Cerebellar nuclear complex (tissue), 1 donor: ENCODE measurements at places on chromosomes 4 and X.

DNA sequence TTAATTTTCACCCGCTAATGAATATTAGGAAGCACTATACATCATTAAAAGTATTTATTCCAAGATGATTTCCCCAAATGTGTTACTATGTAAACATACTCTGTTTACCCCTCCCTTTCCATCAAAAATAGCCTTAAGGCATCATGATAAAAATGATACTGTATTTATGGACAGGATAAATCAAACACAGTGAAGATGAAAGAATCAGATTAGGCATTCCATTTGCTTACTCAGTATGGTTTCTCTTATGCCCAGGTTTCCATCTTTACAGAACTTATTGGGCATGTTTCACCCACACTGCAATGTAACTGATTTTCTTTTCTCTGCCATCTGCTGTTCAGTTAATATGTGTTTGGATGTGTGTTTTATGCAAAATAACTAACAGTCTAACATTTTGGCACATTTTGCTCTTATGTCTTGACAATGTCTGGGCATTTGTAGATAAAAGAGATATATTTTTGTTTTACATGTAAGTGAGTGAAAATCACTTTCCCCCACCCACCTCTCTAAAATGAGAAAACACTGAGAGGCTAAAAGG, 445.2 kb downstream of the RPA4 start:
- no peak for DNase-seq

DNA sequence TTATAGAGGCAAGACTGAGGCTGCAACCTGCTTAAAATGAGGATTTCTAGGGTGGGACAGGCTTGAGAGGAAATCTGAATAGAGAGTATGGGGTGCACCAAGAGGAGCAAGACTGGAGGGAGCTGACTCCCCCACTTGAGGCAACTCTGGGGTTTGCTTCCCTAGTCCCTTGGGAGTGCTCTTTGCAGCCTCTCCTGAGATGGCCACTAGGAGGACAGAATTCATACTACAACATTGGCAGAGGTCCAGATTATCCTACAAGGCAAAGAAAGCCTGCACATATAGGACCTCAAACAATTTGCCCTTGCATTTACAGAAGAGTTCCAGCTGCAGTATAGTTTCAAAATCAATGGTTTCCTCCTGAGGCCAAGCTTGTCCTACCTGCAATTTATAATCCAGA, 830.9 kb downstream of the TECRL start:
- DNase-seq = no peak

- DNase-seq = no peak
Measured at GRCh38 chr4:145375416-145375815, 106.2 kb upstream of the SMAD1 start.

DNA sequence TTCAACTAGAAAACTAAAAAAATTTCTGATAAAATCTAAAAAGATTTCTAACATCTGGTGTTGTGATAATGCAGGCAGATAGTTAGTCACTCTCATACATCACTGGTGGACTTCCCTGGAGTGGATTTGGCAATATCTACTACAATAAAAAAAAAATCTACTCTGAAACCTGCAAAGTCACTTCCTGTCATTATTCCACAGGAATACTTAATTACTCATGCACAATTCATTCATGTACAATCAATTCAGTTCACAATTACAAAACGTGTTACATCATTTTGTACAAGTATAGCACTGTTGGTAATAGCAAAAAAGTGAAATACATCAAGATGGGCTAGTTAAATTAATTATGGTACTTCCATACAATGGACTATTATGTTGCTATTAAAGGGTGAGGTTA, 16.5 kb upstream of the RHOH start:
- DNase-seq = no peak

- DNase-seq = no peak
Measured at GRCh38 chrX:118254611-118255010, 91.3 kb upstream of the WDR44 start.

DNA sequence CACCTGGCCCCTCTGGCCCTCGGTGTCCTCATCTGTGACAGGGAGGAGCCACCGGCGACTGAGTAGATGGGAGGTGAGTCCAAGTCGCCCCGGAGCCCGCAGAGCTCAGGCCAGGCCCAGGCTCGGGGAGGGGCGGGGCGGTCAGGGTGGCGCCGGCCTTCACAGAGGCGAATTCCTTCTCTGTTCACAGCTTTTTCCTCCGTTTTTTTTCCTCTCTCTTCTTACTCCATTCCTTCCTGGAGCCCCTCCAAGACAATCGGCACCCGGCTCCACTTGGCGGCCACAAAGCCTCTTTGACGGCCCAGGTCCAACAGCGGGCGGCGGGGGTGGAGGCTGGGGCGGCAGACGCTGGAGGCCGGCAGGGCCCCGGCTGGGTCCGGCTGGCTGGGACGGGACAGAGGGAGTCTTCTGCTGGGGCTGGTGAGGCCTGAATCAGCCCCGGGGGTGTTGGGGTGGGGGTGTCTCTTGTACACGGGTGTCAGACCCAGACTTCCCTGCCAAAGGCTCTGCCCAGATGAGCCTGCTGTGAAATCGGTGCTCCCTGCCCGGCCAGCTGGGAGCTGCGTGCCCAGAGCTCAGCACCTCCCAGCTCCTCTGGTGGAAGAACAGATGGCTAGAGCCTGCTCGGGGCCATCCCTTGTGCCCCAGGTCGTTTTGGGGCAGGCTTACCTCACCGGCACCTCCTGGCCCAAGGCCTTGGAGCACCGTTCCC, 22.6 kb downstream of the FGFRL1 start:
- DNase-seq = no peak

- no peak for DNase-seq
Measured at GRCh38 chrX:133269168-133269567, 51.0 kb upstream of the TFDP3 start.

GRCh38 chrX:13022926-13023325, 21.5 kb downstream of the FAM9C start:
- DNase-seq = no peak

DNA sequence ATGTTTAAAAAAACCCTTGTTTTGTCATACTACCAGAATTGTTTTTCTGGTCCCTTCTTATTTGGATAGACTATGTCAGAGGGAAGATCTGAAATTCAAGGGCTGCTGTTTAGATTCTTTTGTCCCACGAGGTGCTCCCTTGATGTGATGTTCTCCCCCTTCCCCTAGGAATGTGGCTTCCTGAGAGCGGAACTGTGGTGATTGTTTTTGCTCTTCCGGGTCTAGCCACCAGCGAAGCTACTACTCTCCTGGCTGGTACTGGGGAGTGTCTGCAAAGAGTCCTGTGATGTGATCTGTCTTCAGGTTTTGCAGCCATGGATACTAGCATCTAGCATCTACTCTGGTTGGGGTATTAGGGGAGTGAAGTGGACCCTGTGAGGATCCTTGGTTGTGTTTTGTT, 271.1 kb downstream of the DCAF12L2 start:
- no peak for DNase-seq

- no peak for DNase-seq
Measured at GRCh38 chr4:182809417-182810102, 107.6 kb downstream of the DCTD start.

DNA sequence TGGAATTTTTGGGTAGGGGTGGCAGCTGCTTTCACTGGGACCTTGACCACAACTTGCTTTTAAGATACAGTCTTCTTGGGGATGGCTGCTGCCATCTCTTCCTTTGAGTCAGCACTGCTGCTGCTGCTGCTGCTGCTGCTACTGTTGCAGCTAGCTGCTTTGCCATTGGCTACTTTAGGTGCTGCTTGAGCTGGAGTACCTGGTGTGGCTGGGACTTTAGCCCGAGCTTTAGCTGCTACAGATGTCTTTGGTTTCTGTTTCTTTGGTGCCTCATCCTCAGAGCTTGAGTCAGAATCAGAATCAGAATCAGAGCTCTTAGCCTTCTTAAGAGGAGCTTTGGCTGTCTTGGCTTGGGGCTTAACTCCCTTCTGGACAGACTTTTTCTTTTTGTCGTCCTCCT, 52.2 kb downstream of the FAM9B start:
- DNase-seq = no peak

DNA sequence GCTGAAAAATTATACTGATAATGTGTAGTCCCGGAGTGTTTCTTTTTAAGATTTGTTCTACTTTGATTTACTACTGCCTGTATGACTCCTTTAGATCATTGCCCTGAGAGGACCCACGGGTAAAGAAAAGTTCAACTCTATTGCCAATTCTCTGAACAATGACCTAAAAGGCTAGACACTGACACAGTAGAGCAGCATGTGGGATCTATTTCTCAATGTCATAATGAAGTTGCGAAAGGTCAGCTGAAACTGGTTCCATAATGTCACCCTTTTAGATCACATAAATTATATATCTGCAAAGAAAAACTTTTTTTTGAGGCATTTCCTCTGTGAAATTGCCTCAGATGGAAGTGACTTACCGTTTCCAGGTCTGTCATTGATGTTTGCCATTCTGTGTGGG, 67.4 kb downstream of the GLRB start:
- DNase-seq = no peak

DNA sequence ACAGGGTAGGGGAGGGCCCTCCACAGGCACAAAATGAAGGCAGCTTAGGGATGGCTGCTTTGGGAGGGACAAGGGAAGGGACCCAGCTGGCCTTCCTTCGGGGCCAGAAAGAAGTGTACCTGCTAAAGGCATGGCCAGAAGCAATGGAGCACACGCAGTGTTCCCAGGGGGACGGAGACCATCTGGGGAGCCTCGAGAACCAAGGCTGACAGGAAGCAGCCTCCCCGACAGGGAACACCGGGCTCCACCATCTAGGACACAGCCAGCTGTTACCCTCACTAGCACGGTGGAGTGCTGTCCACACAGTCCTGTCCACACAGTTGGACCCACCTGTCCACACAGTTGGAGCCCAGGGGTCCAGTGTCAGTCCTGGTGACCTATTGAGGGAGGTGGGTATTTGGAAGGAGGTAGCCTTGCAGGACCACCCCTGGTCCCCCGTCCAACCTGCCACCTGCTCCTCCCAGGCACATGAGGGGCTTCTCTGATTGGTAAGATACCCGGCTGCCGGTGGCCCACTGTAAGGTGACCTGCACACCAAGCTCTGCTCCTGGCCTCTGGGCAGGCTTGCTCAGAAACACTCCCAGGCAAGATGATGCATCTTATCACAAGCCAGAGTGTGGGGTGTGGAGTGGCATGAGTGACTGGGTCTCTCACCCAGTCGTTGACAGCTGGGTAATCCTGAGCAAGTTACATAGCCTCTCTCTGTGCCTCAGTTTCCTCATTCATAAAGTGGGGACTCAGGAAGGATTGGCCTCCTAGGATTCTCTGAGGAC, 20.5 kb upstream of the AFAP1 start:
- no peak for DNase-seq

DNA sequence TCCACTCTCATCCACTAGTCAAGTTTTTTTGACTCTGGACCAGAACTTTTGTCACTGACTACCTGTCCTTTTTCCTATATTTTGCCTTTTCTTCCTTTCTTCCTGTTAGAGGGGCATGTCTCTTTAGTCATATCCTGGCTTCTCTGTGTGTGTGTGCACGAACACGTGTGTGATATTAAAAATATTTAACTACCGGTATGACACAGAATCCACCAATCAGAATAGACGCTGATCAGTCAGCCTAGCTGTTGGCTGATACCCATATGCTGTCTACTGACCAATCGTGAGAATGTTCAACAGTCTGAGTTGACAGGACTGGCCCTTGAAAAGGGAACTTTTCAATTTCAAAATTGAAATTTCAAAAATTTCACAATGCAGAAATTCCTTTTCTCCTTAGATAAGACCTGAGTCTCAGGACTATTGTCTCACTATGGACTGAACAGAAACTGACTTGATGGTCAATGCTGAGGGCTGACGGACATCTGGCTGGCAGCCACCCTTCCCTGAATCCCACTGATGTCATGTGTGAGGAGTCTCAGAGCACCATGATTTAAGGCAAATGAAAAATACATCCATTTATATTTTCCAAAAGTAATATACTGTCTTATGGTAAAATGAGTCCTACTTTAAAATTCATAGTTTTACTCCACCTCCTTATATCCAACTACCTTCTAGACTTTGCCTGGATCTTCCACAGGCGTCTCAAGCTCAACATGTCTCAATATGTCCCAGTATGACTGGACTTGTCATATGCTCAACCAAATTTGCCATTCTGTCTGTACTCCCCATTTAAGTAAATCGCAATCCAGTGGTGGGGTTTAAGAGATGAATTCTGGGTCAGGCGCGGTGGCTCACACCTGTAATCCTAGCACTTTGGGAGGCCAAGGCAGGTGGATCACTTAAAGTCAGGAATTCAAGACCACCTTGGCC, 78.0 kb downstream of the CHRNA9 start:
- DNase-seq = no peak

- DNase-seq = no peak
Measured at GRCh38 chrX:113421432-113421831, 580.8 kb upstream of the AMOT start.

- DNase-seq = no peak
Measured at GRCh38 chr4:4396628-4397440, 9.9 kb downstream of the NSG1 start.

DNA sequence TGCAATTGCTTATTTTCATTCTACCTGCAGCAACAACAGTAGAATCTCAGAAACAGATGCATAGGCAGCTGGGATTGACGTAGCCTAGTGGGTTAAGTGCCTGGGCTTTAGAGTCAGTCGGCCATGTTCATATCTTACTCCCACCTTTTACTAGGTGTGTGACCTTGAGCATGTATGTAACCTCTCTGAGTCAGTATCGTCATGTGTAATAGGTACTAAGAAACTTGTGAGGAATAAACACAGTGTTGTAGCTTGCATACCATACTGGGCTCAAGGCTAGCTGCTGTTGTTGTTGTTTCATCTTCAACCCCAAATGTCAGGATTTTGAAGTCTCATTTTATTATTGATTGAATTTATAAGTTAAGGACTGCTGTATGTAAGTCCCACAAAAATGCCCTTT, 14.2 kb downstream of the RAB9A start:
- DNase-seq = no peak

DNA sequence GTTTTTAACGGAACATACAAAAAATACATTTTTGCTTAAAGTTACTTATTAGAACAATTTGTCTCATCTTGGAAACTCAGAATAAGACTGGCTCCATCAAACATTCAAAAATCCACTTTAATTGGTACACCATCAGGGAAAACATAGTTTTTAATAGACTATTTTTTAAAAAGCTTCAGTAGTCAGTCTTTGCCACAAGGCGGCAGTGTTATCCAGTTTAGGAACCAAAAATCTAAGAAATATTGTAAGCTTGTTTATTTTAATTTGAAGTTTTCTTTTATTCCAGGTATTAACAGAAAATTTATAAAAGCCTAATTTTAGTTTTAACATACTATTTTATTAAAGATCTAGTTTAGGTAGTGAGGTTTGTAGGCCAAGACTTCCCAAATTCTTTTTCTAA, 107.7 kb downstream of the APOOL start:
- DNase-seq = no peak

DNA sequence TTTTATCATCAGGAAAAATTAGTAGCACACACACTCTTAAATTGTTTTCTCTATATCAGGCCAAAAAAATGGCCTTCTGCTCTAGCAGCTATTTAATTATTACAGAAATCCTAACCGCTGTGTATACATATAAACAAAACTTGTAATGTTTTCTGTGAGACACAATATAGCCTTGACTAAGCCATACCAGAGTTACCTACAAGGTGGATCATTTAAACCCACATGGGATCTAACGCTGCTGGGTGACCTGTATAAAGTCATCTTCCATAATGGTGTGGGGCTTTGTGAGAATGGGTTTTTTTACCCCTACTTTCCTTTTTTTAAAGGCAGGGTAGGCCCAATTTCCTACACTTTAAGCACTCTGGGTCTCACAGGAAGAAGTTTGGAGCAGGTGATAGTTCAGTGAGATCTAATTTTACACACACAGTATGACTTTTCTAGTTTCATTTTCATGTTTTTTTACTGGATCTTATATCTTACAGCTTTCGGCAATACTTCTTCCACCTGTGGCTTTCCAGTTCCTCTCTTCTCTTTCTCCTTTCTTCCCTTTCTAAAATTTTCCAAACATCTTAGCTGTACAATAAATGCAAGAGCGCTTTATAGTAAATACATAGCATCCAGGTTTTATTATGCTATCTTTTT, 66.9 kb upstream of the MMAA start:
- no peak for DNase-seq
